ENCODE measurements at places on chromosomes 5 and 9.

DNA sequence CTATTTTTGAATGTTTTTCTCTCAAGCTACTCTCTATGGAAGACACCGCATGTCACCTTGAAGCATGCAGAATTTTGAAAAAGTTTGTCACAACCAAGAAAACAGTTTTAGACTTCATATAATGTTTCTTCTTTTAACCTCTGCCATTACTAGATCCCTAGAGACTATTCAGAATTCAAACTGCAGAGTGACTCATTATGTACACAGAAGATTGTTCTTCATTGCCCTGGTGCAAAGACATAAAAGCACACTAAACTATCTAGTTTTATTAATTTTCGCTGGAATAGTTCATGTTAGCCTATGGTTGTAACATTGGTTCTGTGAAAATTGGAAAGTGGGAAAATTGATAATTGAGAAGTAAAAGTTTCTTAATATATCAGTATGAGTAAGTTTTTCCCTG lies 18.4 kb downstream of the F2RL2 start:
- DNase-seq = no peak

DNA sequence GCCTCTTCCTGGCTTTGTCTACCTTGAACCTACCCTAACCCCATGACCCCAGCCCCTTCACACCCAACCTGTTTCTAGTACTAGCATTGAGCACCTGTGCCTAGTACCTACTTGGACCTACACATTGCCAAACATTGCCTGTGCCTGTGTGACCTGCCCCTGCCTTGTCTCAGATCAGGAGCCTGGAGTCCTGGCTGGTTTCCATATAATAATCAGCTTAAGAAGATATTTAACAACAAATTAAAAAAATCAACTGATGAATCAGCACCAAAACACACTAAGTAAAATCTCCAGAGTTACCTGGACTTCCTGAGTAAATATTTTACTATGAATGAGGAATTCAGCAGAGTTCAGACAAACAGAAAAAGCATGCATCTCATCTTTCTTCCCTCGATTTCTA lies 17.7 kb downstream of the LPAR1 start:
- DNase-seq = no peak

- DNase-seq = no peak
Observed at GRCh38 chr5:56565644-56566043, 249.7 kb upstream of the MAP3K1 start.

DNA sequence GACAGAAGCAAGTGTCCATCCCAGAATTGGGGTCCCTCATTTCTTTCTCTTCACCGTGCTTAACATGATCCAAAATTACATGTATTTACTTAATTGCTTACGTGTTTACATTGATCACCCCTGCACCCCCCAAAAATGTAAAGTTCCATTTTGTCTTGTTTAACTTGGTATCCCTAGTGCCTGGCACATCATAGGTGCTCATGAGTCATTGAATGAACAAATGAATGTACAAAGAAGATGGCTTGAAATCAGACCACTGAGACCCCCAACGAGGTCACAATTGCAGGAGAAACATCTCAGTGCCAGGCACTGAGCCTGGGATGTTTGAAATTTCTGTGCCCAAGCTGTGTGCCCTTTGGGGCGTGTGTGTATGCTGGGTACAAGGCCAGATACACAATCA lies 45.2 kb upstream of the NDFIP1 start:
- no peak for DNase-seq

DNA sequence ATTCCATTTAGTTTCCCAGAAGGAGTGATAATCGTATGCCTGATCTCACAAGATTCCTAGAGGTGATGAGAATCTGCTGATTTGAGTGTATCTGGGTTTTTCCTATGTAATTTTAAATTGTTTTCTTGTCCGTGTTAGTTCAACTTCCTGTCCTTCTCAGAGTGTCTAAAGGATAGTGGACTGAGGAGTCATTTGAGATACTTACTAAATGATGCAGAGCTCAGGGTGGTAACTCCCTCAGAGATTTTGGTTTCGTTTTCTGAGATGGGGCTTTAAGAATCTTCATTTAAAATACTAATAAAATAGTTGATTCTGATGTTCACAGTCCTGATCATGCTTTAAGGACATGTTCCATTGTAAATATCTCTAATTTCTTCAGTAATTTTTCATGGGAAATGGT lies 30.3 kb downstream of the MELK start:
- DNase-seq = no peak

GRCh38 chr5:53089481-53089991 lies 20.0 kb downstream of the MOCS2 start:
- DNase-seq = no peak

DNA sequence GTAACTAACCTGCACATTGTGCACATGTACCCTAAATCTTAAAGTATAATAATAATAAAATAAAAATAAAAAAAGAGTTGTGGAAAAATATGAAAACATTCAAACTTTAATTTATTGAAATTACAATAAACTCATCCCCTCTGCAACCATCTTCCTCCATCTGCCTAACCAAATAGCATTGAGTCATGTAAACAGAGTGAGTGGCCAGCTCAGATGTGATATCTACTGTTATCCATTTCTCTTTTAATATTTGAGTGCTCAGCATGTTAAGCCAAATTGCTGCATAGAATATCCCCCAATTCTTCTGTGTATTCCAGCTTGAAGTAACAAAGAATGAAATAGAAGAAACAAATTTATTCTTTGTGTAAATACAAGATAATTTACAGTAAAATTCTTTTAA lies 124.4 kb upstream of the HMHB1 start:
- DNase-seq = no peak

DNA sequence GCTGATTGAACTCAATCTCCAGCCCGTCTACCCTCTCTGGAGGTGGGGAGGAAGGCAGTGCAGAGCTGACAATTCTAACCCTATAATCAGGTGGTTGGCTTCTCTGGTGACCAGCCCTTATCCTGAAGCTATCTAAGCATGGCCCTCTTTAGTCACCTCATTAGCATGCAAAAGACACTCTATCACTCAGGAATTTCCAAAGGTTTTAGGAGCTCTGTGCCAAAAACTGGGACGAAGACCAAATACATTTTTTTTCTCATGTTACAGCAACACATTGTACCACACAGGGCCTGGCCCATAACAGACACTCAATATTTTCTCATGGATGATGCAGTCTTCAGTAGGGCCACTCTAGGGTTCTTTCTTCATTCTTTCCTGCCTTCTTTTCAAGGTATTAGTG lies 118.8 kb upstream of the VLDLR start:
- no peak for DNase-seq

DNA sequence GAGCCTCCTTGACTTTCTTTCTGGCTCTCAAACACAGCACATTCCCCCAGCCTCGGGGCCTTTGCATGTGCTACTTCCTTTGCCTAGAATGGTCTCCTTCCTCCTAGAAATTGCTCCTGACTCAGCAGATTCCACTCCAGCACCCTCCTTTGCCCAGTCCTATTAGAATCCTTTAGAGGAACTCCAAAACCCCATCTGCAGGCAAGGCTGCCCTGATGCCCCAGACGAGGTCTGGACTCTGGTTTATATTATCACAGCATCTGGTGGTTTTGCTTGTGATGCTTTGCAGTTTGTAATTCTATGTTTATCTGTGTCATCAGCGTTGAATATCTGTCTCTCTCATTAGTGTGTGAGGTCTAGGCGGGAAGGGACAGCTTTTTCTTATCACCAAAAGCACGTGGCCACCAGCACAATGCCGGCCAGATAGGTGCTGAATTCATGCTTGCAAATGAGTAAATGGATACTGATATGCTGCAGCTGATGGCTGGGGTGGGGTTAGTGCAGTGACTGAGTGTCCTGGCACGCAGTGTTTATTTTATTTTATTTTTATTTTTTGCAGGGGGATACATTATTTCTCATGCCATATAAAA lies 30.0 kb upstream of the ANKH start:
- peak; percentile 20 for DNase-seq

Measured in DMS 273 treated with DMSO at 0.1 percent for 48 hours (cell line).